ENCODE measurements at places on chromosomes 5 and 9.

GRCh38 chr5:124528838-124529237, 217.6 kb downstream of the ZNF608 start:
- DNase-seq, result no peak

DNA sequence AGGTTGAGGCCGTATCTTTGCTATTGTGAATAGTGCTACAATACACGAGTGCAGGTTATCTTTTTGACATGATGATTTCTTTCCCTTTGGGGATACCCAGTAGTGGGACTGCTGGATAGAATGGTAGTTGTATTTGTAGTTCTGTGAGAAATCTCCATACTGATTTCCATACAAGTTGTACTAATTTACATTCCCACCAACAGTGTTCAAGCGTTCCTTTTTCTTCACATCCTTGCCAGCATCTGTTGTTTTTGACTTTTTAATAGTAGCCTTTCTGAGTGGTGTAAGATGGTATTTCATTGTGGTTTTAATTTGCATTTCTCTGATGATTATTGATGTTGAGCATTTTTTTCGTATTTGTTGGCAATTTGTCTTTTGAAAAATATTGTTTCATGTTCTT, 41.4 kb downstream of the CNOT6 start:
- no peak for DNase-seq

DNA sequence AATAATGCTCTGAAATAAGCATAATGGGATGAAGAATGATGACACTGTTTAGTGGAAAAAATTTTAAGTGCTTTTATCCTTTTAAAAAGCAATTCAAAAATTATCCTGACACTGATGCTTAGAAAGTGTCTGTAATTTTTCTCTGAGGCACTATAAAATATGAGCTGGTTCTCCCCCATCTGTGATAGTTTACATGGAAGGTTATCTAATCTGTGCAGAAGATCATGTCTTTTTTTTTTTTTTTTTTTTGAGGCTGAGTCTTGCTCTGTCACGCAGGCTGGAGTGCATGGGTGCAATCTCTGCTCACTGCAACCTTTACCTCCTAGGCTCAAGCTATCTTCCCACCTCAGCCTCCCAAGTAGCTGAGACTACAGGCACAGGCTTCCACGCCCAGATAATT, 15.2 kb upstream of the TAF11L2 start:
- no peak for DNase-seq

GRCh38 chr9:37787059-37787458, 2.2 kb upstream of the EXOSC3 start:
- no peak for DNase-seq

GRCh38 chr9:81729135-81729534, 39.8 kb upstream of the TLE1 start:
- DNase-seq, result no peak

DNA sequence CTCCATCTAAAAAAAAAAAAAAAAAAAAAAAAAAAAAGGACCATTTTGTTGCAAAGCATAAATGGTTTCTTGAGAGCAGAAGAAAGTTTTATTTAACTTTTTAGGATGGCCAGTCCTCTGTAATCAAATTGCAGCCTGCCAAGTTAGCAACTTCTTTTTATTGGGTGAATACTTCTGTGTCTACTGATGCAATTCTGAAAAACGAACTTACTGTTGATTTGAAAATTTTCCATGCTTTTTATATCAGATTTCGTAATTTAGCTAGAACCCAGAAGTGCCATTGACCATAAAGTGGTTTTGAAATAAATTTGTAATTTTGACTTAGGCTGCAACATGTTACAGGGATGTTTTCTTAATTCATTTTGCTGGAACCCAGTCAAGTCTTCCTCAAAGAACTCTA, 269.1 kb upstream of the ACTBL2 start:
- DNase-seq, result no peak

- no peak for DNase-seq
Measured at GRCh38 chr5:23007236-23007635, 154.1 kb upstream of the CDH12 start.

GRCh38 chr5:176883700-176884570, 15.2 kb downstream of the HK3 start:
- no peak for DNase-seq

- no peak for DNase-seq
Measured at GRCh38 chr9:27054841-27055240, 49.4 kb upstream of the LRRC19 start.

DNA sequence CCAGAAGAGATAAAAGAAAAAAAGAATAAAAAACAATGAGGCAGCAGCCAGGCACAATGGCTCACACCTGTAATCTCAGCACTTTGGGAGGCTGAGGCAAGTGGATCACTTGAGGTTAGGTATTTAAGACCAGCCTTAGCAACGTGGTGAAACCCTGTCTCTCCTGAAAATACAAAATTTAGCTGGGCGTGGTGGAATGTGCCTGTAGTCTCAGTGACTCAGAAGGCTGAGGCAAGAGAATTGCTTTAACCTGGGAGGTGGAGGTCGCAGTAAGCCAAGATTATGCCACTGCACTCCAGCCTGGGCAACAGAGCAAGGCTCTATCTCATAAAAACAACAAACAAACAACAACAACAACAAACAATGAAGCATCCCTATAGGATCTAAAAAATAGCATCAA, 121.5 kb downstream of the HMHB1 start:
- no peak for DNase-seq

GRCh38 chr9:96175001-96175400, 127.0 kb downstream of the HSD17B3 start:
- no peak for DNase-seq

GRCh38 chr9:3012245-3012644, 168.3 kb upstream of the PUM3 start:
- DNase-seq, result no peak

DNA sequence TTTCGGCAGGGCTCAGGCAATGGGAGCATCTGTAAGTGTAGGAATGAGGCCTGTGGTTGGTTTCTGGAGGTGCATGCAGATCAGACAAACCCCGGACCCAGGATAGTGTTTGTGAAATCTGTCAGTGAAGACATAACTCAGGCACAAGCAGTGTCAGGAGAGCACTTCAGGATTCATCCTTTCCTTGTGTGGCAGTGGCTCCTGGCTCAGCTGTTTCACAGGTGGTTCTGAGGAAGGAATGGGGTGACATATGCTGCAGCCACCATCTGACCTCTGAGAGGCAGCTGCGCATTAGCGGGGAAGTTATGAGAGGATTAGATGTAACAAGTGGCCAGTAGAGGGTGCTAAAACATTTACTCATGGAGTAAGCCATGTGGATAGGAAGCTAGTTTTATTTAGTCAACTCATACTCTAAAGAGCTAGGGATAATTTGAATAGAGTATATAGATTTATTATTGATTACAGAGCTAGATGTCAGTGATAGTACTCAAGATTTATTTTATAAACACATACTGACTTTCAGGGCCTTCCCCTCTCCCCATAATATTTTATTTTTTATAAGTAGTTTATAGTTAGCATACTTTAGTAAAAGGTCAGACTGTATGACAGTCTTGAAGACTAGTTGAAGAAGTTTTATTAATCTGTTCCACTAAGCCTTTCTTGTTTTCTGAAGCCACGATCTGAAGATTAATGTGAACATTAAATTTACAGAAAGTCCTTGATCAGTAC, 28.4 kb downstream of the NNT start:
- no peak for DNase-seq

- peak; percentile 81 for DNase-seq
Measured at GRCh38 chr9:133147412-133148198, 16.1 kb downstream of the GBGT1 start.

DNA sequence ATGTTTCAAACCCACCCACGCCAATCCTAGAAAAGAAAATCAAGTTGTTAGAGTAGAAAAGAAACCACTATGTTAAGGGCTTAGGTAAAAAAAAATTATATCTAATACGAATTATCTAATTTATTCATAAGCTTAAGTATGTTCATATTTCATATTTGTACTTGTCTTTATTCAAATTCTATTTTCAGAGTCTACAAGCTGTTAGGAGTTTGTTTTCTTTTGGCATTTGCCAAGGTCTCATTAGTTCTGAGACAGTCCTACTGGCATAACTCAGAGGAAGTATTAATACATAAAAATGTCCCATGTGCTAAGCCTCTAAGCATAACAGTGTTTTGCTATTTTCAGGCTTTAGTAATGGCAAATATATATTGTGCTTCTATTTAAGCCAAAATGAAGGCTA, 57.6 kb downstream of the STARD4 start:
- DNase-seq, result no peak

GRCh38 chr9:134830126-134830525, 50.5 kb upstream of the FCN2 start:
- DNase-seq, result no peak

DNA sequence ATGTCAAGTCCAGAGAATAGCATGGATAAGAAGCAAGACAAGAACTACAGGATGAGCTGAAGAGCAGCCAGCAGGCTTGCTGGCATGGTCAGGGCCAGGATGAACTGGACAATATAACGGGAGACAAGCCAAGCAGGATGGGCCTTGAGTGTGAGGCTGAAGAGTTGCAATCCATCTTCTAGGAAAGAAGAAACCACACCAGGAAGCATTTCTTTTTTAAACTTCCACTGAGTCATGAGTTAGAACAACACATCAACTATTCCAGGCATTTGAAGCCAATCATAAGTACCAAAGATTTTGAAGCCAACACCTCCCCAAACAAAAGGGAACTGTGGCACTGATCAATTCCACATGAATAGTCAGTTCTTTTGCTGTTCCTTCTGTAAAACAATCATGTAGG, 27.3 kb downstream of the SLC31A2 start:
- DNase-seq, result no peak

GRCh38 chr5:8062521-8062920, 193.6 kb downstream of the MTRR start:
- DNase-seq, result no peak

DNA sequence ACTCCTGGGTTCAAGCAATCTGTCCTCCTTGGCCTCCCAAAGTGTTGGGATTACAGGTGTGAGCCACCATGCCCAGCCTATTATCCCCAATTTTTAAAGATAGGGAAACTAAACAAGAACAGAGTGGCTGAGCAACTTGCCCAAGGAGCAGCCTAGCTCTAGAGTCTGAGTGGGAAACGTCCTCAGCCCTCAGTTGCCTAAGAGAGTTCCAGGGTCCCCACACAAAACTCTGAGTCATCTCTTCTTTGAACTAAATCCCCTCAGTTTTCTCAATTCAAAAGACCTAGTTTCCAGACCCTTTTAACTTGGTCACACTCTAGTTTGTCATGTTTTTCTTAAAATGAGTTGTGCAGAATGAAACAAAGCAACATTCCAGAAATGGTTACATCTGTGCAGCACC, 33.5 kb downstream of the GGTA1 start:
- no peak for DNase-seq

DNA sequence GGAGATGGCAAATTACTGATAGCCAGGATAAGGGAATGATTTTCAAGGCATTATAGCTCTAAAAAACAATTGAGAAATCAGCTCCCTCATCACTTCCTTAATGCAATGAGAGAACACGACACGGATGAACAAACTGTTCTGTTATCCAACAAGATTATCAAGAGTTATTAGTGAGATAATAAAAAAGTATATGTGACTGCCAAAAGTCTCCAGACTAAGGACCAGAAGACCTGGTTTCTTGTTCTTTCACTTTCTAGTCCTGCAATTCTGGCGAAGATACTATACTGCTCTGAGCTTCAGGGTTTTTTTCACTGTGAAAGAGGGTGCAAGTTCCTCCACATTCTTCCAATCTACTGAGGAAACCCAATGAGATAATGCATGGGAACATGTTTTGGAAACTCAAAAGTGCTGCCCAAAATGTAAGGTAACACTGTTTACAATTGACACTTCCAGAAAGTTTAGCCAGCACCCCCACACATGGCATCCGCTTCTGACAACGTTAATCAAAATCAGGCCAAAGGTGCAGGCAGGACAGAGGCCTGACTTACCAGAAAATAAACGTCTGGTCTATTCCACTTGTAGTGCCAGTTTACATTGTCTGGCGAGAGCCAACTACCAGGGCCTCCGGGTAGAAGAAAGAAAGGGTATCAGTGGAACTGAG, 254.2 kb downstream of the DOCK8 start:
- DNase-seq, result no peak

DNA sequence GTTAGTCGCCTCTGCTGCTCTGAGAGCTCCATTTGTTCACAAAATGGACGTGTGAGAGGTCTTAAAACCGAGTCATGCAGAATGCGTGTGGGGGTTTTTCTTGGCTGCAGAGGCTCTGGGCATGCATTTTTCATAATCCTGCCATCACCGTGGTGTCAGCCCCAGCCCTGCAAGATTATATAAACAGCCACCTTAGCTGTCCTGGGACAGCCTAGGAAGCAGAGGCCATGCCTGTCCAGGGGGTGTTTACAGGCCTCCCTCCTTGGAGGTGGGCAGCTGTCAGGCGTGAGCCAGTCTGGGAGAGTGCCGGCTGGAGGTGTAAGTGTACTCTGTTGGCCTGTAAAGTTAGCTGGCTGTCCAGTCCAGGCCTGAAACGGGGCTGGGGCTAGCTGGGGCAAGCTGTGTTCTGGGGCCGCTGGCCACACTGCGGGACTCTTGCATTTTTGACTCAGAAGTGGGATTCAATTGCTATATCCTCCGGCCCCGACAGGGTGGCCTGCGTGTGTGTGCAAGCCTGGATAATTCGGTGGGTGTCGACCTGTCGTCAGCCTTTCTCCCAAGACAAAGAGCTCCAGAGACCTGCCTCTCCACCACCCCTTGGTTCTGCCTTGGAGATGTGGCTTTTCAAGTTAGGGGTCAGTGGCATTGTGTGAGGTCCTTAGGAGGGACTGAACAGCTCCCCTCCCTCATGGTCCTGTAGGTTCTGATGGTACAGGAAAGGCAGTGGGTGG, 2.4 kb downstream of the WNK2 start:
- DNase-seq, result no peak

DNA sequence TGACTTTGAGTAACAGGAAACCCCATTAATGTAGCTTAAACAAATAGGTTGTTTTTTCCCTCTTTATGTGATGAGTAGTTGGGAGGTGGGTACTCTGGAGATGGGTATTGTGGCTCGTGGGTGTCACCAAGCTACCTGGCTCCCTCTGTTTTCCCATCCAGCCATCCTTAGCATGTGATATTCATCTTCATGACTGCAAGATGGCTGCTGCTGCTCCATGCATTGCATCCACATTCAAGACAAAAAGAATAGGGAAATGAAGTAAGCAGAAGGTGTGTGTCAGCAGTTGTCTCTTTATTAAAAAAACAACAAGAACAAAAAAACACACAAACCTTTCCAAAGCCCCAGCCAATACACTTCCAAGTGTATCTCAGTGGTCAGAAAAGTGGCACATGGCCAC, 6.5 kb upstream of the ARHGAP26 start:
- no peak for DNase-seq

GRCh38 chr5:39186289-39186688, 33.1 kb downstream of the FYB1 start:
- no peak for DNase-seq
